Uterus (tissue), 4 donors: ENCODE measurements at places on chromosomes 2 and 18.

DNA sequence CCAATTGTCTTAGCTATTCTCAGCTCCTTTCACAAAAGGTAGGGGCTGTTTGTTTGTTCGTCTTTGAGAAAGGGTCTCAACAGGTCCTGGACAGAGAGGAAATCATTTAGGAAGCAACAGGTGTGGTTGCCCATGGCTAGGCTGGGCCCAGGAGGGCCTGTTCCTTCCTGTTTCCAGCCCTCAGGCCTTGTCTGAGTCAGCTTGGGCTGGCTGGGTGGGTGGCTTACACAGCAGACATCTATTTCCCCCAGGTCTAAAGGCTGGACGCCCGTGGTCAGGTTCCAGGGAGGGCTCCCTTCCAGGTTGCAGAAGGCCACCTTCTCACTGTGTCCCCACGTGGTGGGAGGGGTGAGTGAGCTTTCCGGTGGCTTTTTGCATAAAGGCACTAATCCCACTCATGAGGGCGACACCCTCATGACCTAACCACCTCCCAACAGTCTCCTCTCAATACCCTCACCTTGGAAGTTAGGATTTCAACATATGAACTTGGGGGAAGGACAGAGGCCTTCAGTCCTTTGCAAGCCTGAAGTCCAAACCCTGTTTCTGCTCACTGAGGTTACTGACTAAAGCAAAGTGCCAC is 45.5 kb downstream of the ARHGEF4 start:
- DNase-seq: no peak

- DNase-seq: no peak
These were observed 91.6 kb upstream of the TANK start for GRCh38 chr2:161068670-161069069.

- no peak for DNase-seq
These were observed 132.9 kb upstream of the SIX2 start for GRCh38 chr2:45141883-45142866.

- DNase-seq: no peak
These were observed 2.9 kb upstream of the SCYGR2 start for GRCh38 chr2:227595797-227596196.

DNA sequence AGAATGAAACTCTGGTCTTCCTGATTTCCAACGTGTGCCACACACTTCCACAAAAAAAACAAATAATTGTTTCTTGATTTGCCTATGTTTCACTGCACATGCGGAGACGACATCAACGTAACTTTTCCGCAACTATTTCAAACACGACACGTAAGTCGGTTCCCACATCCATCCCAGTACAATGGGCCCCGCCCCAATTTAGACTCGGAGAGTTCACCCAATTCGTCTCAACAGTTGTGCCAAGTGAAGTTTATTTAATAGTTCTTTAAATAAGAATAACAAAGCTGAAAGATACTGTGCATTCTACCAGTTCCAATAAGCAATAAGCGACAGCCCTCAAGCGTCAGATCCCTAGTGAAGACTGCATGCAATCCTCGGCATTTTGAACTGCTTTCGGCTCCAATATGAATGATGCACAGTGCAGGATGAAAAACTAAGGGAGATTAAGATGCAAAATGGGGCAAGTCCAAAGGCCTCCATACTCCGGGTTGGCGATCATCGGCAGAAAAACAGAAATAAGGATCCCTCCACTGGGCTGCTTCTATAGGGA is 664 bp downstream of the CCT4 start:
- DNase-seq: no peak

DNA sequence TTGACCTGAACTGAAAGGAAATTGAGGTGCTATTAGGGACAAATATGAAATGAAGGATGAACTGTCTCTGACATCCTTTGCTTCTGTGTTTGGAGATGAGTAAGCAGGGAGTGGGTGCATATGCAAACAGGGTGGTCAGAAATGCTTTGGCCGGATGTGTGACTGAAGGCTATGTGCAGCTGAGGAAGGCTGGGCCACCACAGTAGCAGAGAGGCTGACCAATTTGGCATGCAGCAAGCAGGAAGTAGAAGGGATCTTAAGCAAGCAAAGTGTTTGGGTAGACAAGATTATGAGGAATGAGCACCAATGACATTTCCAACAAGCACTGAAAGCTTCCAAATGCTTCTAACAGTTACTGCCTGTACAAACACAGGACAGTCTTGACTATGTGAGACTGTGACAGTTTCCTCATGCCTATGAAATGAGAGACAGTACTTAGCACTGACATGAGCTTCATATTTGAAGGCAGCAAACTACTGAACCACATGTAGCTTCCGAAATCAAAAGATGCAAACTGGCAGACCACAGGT is 3.3 kb upstream of the ACTR3 start:
- no peak for DNase-seq

GRCh38 chr2:19226386-19226785 is 132.0 kb downstream of the OSR1 start:
- DNase-seq: no peak

DNA sequence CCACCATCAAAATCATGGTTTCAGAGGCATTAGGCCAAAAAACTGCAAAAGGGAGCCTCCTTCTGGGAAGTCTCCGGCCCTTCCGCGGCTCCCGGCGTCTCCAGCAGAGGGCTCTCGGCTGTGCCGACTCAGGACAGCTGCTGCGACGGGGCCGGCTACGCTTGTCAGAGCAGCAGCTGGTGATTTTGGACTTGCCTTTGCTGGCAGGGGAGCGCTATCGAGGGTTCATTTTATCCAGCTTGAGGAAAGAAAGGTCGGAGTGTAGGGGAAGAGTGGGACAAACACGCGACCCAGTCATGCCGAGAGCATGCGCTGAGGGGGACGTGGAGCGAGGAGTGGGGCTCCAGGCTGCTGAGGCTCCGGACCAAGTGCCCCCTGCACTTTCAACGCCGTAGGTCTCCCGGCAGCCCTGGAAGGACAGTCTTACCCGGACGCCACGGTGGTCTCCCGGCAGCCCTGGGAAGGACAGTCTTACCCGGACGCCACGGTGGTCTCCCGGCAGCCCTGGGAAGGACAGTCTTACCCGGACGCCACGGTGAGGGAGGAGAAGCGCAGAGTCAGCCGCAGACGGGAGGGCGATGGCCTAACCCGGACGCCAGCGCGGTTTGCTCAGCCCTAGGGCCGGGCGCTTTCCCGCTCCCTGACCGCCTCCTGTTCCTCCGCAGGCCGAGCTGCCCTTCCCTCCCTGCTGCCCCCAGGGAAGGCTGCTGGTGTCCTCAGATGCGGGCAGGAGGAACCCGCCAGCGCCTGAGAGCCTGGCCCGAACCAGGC is 21.7 kb downstream of the DDX18 start:
- DNase-seq: peak; percentile 77

GRCh38 chr2:74028741-74029140 is 44.0 kb downstream of the TET3 start:
- DNase-seq: no peak

DNA sequence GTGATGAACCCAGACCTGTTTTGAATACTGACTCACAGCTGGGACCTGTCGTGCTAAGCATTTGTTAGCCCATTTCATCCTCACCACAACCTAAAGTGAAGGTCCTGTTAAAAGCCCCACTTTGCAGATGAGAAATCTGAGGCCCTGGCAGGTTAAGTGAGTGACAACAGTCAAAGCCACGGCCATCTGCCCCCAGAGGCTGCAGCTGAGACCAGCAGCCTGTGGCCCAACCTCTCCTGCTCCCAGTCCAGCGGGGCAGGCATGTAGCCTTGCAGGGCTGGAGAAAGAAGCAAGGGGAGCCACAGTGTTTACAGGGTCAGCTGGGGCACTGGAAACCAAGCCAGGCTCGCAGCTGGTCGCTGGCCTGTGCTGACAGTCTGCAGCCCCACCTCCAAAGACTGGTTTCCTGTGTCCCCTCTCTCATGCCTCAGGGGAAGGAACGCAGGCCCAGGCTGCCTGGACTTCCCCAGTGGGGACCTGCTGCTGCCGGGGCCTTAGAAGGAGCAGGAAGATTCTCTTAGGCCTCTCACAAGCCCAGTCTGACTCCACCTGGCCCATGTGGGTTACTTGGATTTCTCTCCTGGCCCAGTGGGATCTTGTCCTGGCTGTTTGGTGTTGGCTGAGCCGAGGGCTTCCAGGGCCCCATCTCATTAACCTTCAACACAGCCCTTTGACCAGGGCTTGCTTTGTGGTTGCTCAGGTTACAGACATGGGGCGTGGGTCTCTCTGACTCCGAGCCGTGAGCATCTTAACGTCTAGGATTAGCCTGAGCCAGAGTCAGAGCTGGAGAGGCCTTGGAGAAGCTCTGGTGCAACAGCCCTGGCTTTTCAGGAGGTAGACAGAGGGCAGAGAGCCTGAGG is 1.7 kb downstream of the INPP5D start:
- DNase-seq: no peak

DNA sequence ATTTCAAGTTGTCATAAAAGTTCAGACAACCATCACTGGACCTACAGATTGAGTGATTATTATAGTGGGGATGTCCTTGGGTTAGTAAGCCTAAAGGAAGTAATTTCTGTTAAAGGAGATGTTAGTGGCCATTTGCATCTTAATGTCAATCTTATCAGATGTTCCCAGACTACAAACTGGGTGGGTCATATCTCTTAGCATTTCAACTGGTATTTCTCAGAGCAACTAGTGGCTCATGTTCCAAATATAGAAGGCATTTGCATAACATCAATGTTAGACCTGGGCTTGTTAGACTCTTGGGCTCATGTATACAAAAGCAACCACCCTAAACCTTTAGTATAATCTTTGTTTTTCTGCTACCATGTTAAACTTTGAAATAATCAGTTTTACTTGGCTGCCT is 17.9 kb downstream of the PLEKHA3 start:
- DNase-seq: no peak

DNA sequence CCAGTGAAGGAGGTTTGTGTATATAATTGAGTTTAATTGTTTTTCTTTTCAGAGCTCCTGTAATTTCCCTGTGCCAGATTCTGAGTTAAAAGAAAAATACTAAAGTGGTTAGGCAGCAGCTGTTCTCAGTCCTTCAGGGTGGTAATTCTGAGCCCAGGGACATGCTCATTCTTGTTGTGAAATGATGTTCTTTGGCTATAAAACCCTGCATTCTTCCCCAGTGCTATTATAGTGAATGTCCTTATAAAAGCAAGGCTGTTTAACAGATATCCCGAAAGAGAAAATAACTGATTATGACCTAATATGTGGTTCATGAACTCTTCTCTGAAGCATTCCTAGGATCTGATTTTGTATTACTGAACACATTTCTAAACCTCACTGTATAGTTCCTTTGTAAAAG is 34.0 kb downstream of the ADAM23 start:
- DNase-seq: no peak

DNA sequence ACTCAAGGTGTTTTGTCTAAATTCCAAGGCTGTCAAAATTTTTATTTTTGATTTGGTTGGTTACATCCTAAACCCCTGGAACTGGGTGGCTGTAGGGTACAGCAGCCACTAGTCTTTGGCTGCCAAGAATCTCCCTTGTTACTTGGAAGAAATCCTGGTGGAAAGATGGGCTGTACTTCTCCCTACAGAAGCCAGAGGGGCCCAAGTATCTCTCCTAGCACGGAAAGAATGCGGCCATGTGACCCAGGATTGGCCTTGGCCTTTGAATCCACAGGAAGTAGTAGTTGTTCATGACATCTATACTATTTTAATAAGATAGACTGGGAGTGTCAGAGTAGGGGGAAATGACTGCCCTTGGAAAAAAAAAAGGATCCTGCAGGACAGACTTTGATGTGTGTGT is 54.4 kb upstream of the MYO3B start:
- no peak for DNase-seq

DNA sequence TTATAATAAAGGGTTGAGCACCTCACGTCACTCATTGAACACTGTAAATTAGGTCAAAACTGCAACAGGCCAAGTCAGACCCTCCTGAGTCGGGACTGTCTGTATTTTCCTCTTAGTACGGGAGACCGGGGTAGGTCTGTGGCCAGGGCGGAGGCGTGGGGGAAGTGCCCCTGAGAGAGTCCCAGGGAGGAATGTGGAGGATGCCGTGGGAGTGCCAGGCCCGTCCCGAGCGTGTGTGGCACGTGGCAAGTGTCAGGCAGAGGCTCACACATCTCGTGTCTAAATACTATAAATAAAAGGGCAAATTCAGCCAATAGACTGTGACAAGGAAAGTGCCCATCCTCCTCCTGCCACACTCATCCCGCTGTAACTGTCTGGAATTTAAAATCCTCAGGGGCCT is 6.3 kb upstream of the HDAC4 start:
- no peak for DNase-seq

DNA sequence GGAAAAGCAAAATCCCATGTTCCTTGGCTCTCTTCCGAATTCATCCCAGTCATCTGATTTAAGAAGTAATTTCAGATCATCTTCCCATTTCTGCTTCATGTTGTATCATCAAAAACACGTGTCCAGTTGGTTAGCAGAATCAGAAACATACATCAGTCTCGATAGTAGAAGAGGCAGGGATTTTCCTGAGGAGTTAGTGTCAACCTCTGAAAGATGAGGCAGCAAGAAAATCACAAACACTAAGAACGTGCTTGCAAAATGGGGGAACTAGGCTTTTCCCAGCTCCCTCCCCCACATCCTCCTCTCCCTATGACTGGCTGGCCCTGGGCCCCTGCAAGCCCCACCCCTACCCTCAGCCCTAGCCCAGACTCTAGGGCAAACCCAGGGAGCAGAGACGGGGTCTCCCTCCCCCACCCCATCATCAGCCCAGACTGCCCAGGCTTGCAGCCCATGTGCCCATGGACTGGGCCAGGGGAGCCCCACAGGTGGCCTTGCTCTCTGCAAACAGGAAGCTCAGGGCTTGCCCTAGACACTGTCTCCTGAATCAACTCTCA is 161.0 kb upstream of the ID2 start:
- DNase-seq: no peak

- DNase-seq: no peak
These were observed 20.9 kb upstream of the SLC66A3 start for GRCh38 chr2:11134349-11134748.

- no peak for DNase-seq
These were observed 124.7 kb downstream of the PPP1R1C start for GRCh38 chr2:182110347-182110746.

- no peak for DNase-seq
These were observed 57.9 kb downstream of the LIPG start for GRCh38 chr18:49619801-49620200.

- no peak for DNase-seq
These were observed 26.7 kb upstream of the ALLC start for GRCh38 chr2:3631161-3631850.

DNA sequence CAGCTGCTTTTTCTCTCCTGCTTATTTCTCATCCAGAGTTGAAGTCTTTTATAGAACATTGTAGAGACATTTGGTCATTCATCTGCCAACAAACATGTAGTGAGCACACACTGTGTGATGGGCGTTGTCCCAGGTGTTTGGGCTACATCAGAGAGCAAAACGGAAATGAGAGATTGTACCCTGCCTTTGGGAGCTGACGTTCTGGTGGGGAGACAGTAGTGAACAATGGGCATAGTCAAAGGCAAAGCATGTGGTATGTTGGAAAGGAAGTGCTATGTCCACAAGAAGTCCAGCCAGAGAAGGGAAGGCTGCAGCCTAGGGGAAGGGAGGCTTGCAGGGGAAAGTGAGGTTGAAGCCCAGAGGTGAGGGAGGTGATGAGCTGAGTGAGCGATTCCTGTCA is 78.1 kb downstream of the PIEZO2 start:
- no peak for DNase-seq

DNA sequence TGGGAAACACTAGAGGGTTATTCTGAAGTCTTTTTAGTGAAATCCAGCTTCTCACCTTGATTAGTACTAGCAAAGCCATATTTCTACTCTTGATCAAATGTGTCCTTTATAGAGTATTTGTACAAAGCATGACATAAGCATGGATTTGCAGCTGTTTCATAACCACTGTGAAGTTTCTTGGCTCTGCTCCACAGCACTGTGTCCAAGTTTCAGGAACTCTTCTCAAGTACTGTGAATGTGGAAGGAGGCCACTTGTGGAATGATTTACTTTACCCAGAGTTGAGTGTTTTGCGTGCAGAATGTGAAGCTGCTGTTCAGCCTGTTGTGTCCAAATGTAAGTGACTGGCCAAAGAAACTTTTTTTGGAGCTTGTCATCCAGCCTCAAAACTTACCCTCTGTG is 16.2 kb upstream of the MAPRE2 start:
- peak; percentile 88 for DNase-seq
